Activated CD8-positive, alpha-beta memory T cell treated with anti-CD3 and anti-CD28 coated beads, Interleukin-2, amount 50 U/mL, for 48 hours (primary cell): ENCODE measurements at places on chromosomes 11 and 22.

DNA sequence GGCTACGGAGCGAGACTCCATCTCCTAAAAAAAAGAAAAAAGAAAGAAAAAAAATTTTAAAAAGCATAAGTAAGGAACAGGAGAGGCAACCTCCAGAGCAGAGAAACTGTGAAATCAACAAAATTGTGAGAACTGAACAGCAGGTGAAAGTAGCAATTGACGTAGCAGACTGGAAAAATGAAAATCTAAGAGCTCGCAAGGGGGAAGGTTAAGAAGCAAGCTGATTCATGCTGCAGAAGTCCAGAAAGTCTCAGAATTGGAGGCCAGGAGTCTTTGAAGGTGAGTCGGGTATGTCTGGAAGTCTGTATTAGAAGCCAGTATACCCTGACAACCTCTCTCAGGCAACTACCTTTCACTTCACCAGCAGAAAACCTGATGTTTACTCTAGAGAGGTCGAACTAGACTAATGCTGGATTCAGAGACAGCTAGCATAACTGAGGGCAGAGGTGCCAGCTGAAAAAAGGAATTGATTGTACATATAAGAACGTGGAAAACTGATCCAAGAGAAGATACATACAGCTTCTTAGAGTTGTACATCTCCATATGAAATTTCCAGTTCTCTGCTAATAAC is 161.5 kb downstream of the WNT11 start:
- DNase-seq = no peak

DNA sequence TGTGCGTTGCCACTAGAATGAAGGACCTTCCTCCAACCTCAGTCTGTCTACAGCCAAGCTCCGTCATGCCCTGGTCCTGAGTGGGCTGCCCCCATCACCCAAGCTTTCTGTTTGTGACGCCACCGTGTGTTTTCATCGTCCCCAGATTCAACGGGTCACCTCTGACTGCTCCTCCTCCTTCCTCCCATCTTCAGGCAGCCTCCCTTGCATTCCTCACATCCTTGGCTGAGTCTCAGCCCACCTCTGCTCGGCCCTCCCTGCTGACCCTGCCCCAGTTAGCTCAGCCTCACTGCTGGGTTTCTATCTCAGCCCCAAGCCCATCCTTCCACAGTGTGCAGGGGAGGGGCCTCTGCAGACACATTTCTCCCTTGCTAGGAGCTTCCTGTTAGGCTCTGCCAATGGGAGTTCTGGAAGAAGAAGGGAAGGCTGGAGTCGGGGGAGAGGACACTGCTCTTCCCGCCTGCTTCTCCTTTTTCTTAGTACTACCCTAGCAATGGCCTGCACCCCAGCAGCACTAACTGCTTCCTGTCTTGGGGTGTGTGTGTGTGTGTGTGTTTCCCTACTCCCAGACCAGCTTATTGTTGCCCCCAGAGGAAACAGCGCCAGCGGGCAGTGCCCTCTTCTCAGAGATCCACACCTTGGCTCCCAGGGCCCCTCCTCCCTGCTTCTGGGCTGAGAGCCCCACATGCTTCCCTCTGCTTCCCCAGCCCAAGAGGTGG is 5.2 kb downstream of the IFT27 start:
- DNase-seq = no peak

DNA sequence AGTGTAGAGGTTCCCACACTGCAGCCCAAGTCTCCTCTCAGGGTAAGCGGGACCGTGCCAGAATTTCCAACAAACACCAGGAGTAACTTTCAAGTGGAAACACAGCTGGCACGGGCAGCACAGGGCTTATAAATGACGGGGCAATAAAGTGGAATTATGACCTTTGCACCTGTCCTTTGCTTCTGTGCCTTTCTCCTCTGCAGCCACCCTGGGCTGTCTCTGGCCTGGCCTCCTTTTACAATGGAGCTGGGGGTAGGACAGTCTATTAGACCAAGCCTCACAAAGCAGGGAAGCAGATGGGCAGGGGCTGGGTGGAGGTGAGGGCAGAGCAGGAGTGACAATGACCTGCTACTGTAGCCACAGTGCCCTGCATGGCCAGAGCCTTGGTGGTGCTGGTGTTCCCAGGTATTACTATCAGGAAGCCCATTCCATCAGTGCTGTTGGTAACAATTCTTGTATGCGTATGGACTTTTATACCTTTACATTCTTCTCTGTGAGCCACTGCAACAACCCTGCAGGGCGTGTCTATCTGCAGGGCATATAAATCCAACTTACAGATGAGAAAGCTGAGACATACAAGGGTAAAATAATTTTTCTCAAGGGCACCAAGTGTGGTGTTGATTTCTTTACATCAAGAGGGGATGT is 387.8 kb downstream of the CTTN start:
- no peak for DNase-seq

GRCh38 chr11:83583757-83584366 is 297.7 kb upstream of the CCDC90B start:
- no peak for DNase-seq

GRCh38 chr11:92550871-92551270 is 326.3 kb downstream of the FAT3 start:
- DNase-seq = no peak
